Cardiac septum (tissue), 1 donor: ENCODE measurements at places on chromosomes 11 and 22. TPM values are rescaled to one million over a fixed set of nuclear protein-coding genes. Genes with fewer than 3 reads are reported as not detected.
A peak's percentile ranks its signal among the peaks of the same experiment; 100 is the strongest.

GRCh38 chr11:132312161-132312560 lies 941.7 kb downstream of the NTM start:
- no peak for DNase-seq

DNA sequence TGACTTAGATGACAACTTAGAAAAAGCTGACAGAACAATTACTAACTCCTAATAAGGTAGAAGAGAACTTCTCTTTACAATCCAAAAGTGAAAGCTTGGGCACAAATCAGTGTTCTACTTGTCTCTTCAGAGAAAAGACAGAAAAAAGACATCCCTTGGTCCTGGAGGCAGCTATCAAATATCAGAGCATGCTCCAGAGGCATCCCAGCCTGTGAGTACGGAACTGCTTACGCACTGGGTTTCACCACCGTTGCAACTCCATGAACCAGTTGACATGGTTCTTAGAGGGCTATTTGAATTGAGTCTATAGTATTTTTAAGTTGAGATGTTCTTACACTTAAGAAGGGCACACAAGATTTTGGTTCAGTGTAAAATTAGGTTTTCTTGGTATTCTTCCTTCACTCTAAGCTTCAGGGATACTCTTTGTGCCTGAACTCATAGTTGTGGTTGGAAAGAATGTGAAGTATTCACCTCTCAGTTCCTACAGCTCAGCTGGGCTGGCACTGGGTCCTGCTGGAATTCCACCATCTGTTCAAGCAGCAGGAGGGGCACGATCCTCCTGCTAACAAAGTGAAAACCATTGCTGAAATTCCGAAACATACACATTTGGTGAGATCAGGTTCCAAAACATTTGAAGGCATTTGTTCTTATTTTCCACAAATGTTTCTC lies 6.3 kb downstream of the AKIP1 start:
- DNase-seq: no peak

DNA sequence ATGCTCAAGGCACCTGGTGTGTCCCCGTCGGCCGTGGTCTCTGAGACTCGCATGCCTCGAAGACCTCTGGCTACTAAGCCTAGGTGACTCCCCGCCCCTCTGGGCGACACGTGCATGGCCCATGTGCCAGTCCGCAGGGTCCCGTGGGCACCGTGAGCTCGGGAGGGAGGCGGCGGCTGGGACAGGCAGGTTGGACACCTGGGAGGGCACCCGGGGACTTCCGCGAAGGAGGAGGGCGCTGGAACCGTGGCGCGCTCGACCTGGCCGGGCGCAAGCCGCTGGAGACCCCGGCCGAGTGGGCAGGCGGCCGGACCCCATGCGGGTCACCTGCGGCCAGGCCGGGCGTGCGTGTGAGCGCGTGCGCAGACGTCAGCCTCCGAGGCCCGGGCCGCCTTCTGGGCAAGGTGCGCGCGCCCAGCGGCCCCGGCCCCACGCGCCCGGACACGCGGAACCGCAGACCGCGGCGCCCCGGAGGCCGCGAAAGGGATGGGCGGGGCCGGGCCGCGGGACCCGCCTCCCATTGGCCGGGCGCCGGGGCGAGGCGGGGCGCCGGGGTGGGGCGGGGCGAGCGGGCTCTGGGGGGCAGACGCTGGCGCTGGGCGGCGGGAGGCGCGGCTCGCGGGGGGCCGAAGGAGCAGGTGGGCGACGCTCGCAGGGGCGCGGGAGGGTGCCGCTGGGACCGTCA lies 579 bp upstream of the RASD2 start:
- DNase-seq: peak; percentile 79

DNA sequence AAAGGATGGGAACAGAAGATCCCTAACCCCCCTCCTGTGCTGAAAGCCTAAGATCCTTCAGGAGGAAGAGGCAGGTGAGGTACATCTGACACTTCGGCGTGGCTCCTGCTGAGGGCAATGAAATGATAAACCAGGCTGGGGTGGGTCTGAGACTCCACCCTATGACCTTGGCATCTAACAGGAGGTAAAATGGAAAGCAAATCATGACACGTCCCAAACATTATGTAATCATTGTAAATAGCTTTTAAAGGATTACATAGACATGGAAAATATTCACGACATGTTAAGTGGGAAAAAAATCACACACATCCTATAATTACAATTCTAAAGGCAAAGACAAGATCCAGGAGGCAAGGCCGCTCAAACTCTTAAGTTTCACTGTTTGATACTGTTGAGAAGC lies 70.5 kb downstream of the LINC01488 start:
- DNase-seq: no peak

The CRYBB3 gene
- not detected for total RNA-seq

GRCh38 chr11:43576803-43577521 lies 103.6 kb upstream of the HSD17B12 start:
- no peak for DNase-seq

GRCh38 chr11:12459865-12460444 lies 82.6 kb downstream of the PARVA start:
- no peak for DNase-seq

DNA sequence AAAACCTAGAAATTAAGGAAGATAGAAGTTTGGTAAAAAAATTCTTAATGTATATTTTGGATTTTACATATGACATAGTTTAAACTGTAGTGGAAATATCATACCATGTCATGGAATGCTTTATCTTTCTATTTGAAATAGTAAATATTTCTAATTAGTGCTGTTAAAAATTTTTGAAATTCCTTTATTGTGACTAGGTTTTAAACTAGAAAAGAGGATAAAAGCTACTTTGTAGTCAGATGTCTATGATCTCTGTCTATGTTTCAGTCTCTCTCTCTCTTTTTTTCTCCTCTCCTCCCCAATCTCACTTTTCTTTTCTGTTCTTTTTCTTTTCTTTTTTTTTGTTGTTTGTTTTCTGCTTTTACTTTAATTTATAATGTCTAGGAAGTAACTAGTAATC lies 226.2 kb downstream of the TMEM135 start:
- no peak for DNase-seq

The MRPL40 gene
- 44.1 TPM for total RNA-seq

The BTBD18 gene
- total RNA-seq: not detected

- peak; percentile 49 for DNase-seq
Observed at GRCh38 chr11:76810151-76810853, 27.1 kb downstream of the TSKU start.

DNA sequence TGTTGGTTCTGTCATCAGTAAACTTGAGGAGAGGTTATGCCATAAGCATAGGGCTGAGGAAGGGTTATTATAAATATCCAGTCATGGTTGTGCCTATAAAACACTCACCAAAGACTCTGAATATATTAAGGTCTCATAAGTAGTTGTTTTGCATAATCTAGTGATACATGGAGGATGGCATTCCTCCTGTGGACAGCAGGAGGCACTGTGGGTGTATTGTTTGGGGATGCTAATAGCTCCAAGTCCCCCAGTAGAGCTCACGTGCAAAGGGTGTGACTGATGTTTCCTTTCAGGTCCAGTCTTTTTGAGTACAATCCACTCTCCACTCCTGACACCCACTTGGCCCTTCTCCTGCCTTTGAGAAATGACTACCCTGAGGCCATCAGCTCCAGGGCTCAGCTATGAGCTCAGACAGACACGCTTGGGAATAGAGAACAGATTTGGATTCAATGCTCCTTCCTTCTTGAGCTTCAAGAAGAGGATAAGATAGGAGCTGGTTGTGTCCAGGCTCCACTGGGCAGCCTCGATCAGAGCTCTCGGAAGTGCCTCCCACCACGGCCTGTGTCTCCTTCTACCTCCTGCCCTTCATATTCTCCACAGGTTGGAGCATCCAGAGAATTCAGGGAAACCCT lies 85.2 kb upstream of the IGLL5 start:
- no peak for DNase-seq

DNA sequence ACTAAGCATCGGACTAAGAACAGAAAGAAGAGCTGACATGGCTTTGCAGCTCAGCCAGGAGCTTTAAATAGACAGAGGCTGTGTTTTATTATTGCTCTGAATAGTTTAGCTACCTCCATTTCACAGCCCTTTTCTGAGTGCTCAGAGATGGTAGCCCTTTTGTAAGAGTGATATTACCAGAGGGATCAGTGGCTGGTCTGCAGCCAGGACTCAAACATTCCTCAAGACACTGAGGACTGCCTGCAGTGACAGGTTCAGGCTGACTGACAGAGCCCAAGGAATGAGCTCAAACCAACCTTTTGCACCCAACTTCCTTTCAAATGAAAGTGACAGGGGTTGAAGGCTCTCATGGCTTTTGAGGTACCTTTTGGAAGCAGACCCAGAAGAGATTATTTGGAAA lies 189.0 kb downstream of the DDX10 start:
- DNase-seq: no peak

DNA sequence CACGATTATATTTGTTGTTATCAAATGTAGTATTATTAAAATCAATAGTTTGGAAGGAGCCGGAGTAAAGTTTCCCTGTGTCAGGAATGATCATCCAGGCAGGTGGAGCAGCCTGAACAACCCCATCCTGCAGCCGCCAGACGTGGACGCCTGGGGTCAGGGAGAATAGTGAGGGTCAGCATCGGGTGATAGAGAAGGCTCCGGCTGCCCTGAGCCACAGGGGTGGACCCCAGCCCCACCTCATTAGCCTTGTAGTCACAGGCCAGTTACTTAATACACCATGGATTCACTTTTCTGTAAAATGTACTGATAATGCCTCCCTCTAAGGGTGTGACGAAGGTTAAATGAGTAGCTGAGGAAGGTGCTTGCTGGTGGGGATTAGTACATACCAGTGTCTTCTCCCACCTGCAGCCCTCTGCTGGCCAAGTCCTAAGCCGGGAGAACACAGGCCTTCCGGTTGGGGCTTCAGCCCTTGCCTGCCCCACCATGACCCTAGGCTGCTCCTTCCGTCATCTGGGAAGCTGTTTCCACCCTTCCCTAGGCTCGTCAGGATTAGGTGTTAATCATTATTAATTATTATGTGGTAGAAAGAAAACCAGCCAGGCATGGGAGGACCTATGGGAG lies 14.9 kb downstream of the TMEM121B start:
- peak; percentile 80 for DNase-seq

GRCh38 chr11:68457216-68457897 lies 3.2 kb upstream of the PPP6R3 start:
- DNase-seq: peak; percentile 31

DNA sequence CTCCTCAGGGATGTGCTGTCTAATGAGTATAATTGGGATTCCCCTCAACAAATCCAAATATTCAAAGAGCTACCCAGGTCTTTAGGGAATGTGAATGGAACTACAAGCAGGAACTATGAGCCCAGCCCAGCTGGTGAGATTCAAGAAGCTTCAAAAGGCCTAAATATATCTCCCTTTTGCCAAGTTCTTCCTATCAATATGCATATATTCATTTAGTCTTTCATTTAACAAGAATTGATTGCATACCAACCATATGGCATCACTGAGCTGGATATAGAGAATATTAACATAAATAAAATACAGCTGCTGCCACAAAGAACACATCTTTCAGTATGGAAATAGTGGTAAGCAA lies 58.9 kb upstream of the PRSS23 start:
- no peak for DNase-seq

DNA sequence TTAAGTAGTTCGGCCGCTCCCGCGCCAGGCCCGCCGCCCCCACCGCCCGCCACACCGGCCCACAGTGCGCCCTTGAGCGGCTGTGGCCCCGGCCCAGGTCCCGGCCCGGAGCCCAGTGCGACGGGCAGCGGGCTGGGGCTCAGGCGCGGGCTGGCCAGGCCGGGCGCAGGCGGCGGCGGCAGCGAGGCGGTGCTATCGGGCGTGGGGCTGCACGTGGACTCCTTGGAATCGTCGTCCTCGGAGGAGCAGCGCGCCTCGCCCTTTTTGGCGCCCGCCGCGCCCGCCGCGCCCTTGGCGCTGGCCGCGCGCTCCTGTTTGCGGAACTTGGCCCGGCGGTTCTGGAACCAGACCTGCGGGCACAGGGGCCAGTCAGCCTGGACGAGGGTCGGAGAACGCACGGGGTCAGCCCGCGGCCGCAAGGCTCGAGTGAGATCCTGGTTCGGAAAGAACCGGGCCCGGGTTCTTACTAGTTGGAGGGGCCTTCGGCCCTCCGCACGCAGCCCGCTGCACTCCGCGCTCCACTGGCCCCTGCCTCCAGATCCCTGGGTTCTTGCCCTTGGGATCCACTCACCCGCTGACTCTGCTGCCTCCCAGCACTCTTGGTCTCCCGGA lies 4.0 kb downstream of the PHOX2A start:
- no peak for DNase-seq

- DNase-seq: no peak
Observed at GRCh38 chr11:42205518-42205917, 746.1 kb upstream of the LRRC4C start.

DNA sequence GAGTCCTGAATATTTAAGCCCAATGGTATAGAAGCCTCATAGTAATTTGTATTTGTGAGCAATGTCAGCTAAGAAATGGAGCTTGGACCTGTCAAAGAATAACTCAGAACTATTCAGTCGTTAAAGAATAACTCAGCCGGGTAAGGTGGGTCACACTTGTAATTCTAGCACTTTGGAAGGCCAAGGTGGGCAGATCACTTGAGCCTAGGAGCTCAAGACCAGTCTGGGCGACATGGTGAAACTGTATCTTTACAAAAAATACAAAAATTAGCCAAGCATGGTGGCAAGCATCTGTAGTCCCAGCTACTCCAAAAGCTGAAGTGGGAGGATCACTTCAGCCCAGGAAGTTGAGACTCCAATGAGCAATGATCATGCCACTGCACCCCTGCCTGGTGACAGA lies 1526.5 kb downstream of the LRRC4C start:
- DNase-seq: no peak

- no peak for DNase-seq
Observed at GRCh38 chr22:29697853-29698598, 21.8 kb upstream of the CABP7 start.

The SYT9 gene
- 0.92 TPM for total RNA-seq

DNA sequence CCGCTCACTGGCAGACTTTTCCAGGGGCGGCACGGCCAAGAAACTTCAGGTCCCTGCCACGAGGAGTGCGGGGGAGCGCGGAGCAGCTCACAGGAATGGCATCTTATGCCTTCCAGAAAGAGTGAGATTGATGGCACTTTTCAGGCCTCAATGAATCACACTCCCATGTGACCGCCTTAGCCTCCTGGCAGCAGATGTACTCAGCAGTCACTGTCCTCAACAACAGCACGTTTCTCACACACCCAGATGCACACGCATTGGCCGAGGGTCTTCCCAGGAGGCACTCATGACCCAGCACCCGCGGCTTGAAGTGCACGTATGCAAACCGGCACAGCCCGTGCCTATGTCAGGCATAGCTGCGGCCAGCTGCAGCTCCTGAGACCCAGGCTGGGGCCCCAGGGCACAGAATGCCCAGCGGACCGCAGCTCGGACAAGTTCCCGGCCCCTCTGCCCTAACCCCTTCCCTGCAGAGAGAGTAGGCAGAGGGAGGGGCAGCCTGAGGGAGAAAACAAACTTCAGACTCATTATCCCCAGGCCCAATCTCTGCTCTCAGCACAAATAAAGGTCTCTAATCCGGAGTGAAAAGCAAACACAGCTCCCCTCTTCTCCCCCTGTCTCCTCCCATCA lies 48.3 kb downstream of the RPUSD4 start:
- DNase-seq: no peak

DNA sequence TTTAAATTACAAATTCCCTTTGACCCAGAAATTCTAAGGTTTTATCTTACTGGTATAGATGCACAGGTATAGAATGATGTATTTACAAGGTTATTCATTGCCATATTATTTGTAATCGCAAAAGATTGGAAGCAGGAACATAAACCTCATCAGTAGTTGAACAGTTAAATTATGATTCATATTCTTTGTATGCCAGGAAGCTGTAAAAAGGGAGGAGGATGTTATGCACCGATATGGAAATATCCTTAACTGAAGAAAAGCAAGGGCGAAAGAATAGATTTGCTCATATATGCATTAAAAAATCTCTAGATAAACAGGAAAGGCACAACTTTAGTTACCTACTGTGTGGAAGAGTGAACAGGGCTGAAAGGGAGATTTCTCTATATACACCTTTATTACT lies 36.7 kb downstream of the PPFIA1 start:
- no peak for DNase-seq

The SYT8 gene
- not detected for total RNA-seq

- DNase-seq: no peak
Observed at GRCh38 chr11:57172031-57172430, 9.7 kb upstream of the LRRC55 start.
